ENCODE measurements at places on chromosomes 4 and X.

DNA sequence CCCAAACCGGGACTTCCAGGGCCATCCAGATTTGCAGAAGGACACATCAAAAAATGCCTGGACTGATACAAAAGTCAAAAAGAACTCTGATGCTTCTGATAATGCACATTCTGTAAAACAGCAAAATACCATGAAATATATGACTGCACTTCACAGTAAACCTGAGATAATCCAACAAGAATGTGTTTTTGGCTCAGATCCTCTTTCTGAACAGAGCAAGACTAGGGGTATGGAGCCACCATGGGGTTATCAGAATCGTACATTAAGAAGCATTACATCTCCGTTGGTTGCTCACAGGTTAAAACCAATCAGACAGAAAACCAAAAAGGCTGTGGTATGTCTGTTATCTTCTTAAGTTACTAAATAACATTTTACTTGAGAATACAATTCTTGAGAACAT, 9.2 kb downstream of the PLK4 start:
- DNase-seq, result peak; percentile 3

- DNase-seq, result no peak
Measured at GRCh38 chr4:137694138-137694537, 161.8 kb upstream of the PCDH18 start.

DNA sequence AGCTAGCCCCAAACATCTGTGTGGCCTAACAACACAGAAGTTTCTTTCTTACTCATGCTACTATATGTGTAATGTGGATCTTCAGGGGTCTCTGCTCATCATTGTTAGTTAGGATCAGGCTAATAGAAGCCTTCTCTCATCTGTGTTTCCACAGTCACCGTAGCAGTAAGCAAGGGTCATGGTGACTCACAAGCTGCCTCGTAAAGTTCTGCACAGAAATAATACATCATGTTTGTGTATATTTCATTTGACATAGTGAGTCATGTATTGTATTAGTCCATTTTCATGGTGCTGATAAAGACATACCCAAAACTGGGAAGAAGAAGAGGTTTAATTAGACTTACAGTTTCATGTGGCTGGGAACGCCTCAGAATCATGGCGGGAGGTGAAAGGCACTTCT, 38.7 kb downstream of the SLC4A4 start:
- peak; percentile 89 for DNase-seq

DNA sequence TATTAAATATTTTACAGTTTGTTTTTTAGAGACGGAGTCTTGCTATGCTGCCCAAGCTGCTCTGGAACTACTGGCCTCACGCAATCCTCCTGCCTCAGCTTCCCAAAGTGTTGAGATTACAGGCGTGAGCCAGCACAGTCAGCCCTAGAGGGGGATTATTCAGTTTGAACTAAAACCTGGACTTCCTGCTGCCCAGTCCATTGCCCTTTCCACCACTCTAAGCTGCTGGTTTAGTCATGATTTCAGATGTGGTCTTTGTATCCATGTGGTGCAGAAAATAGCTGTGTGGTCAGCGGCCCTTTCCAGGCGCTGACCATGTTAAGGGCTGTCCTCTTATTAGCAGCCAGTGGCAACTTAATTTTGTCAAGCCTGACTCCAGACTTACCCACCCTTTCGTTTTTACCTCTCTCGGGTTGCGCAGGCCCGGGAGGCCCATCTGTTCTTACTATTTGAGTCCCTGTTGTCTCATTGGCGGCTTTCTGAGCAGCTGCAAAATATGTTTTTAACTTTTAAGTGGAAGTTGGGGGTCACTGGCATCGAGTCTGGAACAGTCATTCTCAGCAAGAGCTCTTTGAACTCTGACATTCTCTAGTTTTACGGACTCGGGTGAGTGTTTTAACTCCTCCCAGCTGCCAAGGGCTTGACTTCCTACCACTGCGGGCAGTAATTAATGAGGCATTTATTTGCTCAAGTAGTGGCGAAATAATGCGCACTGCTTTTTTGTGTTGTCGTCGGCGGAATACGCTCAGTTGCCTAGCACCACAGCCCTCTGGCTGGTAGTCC, 773 bp upstream of the VMA21 start:
- peak; percentile 74 for DNase-seq
